ENCODE measurements at places on chromosomes 5 and 9.

GRCh38 chr5:167671176-167671575, 620.3 kb upstream of the WWC1 start:
- peak; percentile 15 for DNase-seq

DNA sequence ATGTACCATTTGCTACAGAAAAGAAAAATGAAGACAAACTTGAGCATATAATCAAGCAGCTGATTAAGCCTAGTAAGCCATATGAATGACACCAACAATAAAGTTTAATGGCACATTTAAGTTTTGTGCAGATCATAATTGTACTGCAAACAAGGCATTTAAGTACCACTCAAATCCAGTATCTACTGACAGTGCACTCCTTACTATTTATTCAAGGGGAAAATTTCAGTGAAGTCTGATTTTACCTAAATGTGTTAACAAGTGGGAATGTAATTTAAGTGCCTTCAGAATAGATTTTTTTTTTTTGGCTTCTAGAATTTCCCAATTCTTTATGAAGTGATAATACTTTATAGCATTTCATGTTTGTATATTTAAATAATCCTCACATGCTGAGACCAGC, 341.0 kb upstream of the POU5F2 start:
- DNase-seq = no peak

- DNase-seq = peak; percentile 42
These were observed 157.8 kb upstream of the PTGER4 start for GRCh38 chr5:40521925-40522324.

DNA sequence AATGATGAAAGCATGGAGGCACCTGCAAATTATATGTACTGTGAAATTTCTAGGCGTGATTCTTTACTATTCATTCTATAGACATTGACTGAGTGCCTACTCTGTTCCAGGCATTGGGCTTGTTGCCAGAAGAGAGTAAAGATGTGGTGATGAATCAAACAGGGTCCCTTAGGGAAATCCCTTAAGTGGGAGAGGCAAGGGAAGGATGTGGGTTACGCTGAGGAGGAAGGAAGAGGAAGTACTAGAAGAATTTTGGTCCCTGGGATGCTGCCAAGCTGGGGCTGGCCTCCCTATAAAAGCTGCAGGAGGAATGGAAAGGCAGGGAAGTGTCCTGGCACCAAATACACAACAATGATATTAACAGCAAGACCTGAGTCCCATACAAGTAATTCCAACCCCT, 76.7 kb upstream of the SPOCK1 start:
- peak; percentile 68 for DNase-seq

DNA sequence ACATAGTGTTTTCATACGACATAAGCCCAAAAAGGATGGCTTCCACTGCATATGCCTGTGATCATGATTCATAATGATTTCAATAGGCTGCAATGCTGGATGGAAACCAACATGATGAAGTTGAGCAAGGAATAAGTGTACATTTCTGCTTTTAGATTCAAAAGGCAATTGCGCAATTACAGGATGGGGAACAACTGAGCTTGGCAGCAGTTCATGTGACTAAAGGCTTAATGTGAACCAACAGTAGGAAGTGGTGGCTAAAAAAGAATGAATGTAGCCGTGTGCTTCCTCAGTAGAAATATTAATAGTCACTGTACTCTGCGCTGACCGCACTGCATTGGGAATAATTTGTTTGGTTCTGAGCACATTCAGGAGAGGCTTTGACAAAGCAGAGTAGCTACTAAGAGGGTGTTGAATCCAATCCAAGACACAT, 51.2 kb downstream of the SLC1A3 start:
- DNase-seq = peak; percentile 99

- peak; percentile 12 for DNase-seq
These were observed 31.2 kb upstream of the CEP120 start for GRCh38 chr5:123454259-123454911.

GRCh38 chr9:36040271-36040925, 3.7 kb downstream of the RECK start:
- peak; percentile 12 for DNase-seq

- peak; percentile 99 for DNase-seq
These were observed 8.7 kb downstream of the SERINC5 start for GRCh38 chr5:80246995-80247729.

- no peak for DNase-seq
These were observed 86.5 kb downstream of the KLHL3 start for GRCh38 chr5:137649228-137649935.

- no peak for DNase-seq
These were observed 50.8 kb downstream of the ADAMTS12 start for GRCh38 chr5:33840927-33841547.

GRCh38 chr9:69606089-69606488, 66.1 kb downstream of the APBA1 start:
- no peak for DNase-seq

GRCh38 chr5:124599028-124599973, 147.1 kb downstream of the ZNF608 start:
- peak; percentile 59 for DNase-seq

DNA sequence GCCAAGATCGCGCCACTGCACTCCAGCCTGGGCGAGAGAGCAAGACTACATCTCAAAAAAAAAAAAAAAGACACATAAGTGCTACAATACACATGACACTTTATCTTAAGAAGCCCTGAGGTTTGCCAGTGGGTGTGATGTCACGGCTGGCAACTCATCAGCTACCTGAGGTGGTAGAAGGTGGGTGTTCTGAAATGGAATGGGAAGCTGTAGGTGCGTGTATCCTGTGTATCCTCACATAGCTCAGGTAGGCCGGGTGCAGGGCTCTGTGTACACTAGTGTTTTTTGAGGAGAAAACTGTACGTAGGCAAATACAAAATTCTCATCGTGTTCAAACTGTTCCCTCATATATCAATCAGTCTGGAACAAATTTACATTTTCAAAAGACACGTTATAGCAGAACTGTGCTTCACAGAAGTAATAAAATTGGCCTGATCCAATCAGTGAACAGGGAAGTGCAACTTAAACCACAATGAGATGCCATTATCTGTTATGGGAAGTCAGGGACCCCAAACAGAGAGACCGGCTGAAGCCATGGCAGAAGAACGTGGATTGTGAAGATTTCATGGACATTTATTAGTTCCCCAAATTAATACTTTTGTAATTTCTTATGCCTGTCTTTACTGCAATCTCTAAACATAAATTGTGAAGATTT, 10.4 kb downstream of the BICD2 start:
- DNase-seq = no peak

DNA sequence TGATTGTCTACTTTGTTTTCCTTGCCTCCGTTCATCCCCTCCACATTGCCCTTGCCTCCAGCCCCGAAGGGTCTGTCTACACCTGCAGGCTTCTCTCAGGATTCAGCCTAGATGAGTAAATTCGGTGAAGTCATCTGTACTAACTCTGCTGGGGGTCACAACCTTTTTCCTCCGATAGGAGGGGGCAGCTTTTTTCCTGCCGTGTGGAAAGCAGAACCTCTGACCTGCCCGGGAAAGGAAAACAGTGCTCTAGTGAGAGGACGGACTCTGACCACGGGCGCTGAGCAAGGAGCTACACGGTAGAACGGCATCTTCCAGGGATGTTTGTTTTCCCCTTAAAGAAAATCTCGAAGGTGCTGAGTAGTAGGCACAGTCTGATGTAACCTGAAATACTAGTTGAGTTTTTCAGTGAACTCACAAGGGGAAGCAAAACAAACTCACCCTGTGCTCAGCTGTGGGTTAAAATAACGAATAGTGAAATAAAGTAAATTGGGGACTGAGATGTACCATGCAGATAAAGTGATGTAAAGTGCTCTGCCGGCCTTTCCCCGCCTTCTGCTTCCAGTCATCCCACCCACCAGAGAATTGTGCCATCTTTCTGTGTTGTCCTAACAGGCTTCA, 281.8 kb downstream of the AOPEP start:
- peak; percentile 53 for DNase-seq

DNA sequence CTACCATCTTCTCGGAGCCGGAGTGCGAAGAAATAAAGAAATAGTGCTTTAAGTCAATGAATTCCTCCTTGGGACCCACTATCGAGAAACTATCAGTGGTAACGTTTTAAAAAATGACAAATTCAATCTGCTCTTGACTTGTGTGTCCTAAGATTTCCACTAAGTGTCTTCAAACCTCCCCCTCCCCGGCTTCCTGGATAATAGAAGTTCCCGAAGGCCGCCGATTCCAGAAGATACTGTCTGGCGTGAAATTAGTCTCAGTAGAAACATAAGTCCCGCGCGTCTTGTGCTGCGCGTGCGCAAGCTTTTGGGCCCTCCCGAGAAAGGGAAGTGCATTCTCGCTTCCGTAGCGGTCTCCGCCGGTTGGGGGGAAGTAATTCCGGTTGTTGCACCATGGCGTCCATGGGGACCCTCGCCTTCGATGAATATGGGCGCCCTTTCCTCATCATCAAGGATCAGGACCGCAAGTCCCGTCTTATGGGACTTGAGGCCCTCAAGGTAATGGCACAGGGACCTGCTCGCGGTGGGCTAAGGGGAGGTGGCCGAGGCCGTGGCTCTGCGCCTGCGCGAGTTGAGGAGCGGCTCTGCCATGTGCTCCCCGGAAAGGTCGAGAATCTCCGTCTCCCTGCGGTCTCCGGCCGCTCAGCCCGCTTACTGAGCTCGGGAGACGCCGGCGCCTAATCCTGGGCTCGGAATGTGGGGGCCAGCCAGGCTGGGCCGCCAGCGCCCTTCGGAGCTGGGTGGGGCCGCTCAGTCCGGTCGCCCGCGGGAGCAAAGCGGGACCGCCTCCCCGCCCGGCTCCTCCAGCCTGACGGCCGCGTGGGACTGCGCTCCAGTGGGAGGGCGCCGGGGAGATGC, at the start of gene CCT5:
Gene CCT5, plus strand, starts transcription at position 333 of the 858 bp plus-strand sequence. Its CDS starts 61 bp downstream, at position 394.
- DNase-seq = peak; percentile 95

GRCh38 chr5:116216246-116216645, 131.4 kb downstream of the COMMD10 start:
- DNase-seq = no peak

DNA sequence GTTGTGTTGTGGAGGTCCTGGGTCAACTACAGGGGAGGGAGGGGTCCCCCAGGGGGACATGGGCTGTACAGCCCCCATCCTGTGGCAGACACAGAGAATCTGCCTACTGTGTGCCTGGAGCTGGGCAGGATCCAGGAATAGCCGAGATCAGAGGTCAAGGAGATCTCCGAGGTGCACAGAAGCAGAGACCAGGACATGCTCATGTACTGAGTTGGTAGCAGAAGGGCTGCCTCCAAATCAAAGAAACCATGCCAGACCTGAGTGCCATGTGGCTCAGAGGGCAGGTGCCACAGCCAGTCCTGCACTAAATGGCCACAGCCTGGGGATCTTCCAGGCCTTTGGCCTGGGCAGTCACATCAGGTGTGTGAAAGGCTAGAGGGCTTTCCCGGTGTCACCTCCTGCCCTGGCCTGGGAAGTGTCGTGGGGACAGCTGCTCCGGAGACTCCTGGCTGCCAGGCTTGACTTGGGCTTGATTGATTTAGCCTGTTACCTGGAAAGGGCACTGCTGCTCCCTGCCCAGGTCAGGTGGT, 27.8 kb downstream of the GSN start:
- DNase-seq = no peak

DNA sequence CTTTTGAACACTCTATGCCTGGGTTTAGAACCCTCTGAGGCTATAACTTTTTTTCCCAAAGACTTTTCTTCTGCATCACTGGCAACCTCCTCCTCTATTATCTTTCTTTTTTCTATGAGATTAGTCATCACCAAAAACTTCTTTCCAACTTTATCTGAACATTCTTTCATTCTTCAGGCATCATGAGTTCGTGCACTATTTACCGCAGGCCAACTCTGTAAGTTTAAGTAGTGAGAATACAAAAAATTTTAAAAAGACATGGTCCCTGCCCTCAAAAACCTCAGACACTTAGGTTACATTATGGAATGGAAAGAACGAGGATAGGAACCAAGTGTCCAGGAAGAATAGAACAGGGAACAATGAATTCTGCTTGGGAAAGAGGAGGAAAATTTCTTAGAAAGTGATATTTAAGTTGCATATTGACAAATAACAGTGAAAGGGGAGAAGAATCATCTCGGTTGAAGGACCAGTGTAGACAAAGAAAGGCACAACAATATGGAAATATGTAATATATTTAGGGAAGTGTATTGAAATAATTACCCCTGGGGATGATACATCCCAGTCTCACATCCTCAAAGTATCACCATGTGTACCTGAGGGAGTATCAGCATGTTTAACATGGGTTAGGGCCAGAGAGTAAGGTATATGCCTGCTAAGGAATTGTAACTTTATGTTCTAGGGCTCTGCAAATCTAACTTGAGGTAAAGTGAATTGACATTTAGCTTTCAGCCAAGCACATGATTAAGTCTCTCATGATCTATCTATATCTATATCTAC, 196.5 kb upstream of the NREP start:
- no peak for DNase-seq

- no peak for DNase-seq
These were observed 13.7 kb downstream of the NUDT2 start for GRCh38 chr9:34343090-34343489.

- DNase-seq = no peak
These were observed 27.6 kb upstream of the ATP6V1G1 start for GRCh38 chr9:114559830-114560513.

DNA sequence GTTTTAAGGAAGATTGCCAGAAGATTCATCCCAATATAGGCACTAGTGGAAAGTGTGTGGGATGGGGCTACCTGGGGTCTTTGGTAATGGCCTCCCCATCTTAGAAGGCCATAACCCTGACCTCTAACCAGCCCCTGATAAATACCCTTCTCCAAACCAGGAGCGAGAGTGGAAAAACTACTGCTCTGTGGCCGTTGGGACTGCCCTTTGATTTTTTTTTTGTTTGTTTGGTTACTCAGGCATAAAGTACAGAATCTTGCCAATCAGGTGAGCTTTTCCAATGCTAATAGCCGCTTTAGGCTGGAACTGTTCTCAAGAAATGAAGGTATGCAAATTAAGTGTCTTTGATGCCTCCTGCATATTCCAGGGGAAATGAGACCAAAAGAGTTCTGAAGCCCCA, 153.7 kb downstream of the ADAMTS12 start:
- DNase-seq = no peak

DNA sequence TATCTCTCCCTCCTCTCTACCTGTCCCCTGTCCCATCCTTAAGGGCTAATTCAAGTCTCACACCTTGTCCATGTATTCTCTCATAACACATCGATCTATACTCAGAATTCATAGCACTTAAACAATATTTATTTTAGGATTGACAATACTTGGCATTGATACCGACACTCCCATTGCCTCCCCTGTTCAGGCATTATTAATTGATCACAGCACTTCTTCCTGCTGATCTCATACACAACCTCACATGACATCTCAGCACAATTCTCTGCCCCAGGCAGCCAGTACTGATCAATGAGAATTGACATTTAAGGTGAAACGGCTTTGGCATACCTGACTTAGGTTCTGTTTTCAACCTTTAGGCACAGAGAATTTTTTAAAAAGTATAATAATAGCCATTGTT, 582.4 kb upstream of the BRINP1 start:
- no peak for DNase-seq

DNA sequence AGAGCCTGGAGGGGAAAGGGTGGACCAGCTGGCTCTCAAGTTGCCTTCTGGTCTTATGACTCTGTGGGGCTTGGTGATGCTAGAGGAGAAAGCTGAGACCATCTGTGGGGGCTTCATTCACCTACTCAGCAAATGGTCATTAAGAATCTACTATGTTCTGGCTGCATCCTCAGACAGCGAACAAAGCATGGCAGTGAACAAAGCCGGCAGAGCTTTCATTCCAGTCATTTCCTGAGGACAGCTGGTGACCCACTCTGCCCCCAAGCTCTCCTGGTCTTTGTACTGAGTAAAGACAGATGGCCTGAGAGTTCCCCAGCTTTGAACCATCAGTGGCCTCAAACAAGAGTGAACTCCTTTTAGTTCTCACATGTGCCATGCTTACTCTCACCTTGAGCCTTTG, 48.0 kb downstream of the FGF1 start:
- DNase-seq = no peak

All from mammary epithelial cell (primary cell).